ENCODE measurements at places on chromosomes 7 and 10.

DNA sequence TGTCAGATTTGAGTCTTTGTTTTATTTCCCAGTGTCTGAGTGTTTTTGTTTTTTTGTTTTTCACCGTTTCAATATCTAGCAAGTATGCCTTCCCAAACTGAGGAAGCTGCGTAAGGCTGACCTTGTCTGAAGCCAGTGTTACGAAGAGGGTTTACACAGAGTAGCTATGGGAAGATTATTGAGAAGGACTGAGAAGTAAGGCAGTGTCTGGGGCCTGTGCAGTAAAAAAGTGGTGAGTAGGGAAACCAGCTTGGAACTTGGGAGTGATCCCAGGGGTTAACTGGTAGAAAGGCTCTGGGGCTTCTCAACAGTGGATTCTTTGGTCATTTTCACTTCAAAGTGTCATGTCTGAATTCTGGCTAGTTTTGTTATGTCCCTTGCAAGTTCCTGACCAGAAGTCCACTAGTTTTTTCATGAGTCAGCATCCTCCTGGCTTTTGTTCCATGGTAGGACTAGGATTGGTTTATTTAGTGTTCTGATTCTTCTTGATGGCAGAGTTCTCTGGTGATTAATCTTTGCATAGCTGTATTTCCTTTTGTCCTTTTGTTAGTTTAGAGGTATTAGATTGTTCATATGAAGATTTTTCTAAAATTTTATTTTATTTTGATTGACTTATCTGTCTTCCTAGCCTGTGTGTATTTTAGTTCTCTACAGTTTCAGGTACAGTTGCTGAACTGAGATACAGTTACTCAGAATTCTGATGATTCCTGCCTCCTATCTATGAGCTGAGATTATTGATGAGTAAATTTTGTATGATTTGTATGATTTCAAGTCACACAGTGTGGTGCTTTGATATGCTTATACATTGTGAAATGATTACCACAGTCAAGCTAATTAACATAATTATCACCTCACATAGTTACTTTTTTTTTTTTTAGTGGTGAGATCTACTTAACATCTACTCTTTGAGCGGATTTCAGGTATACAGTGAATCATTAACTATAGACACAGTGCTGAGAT lies 19.0 kb downstream of the GARS1 start:
- no peak for DNase-seq

DNA sequence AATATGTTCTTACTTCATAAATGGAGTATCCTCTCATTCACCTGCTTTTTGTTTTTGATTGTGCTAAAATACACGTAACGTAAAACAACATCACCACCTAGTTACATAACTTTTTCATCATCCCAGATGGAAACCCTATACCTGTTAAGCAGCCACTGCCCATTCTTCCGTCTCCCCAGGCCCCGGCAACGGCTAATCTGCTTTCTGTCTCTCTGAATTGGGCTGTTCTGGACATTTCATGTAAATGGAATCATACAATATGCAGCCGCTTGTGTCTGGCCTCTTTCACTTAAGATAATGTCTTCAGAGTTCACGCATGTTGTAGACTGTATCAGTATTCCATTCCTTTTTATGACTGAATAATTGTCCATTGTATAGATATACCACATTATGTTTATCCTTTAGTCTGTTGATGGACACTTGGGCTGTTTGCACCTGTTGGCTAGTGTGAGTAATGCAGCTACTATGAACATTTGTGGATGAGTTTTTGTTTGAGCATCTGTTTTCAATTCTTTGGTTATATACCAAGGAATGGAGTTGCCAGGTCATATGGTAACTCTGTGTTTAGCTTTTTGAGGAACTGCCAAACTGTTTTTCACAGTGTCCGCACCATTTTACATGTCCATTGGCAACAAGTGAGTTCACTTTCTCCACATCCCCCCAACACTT lies 14.1 kb upstream of the SUN1 start:
- no peak for DNase-seq

DNA sequence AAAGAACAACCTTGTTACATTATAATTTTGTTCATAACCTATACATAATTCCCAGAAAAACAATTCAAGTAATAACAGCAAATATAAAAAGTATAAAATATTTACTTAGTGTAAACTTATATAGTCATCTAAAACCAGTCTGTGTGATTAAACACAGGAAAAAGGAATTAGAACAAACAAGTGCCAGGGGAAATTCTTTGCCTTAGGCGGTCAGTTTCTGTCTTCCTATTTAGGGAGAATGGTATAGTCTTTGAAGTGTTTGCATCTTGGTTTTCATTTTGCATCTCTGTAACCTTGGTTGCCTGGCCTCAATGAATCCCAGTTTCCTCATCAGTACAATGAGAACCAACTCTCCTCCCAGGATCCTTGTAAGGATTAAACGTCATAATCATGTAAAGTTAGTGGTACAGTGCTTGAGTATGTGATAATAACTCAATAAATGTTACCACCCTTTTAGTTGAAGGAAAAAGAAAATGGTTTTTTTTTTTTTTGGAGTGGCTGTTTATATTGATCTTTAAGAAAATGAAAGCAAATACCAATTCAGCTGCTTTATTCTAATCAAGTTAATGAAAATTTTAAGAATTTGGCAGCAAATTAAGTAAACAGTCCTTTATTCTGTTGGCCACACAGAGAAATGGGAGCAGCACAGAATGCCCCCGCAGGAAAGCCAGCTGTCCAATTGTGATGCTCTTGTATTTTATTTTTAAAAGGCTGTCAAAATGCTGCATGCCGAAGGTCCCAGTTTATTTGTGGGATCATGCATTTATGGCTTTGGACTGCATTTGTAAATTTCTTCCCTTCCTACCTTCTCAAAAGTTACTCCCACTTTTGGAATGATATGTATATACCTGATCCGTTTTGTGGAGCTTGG lies 61.8 kb downstream of the SHH start:
- DNase-seq: no peak

DNA sequence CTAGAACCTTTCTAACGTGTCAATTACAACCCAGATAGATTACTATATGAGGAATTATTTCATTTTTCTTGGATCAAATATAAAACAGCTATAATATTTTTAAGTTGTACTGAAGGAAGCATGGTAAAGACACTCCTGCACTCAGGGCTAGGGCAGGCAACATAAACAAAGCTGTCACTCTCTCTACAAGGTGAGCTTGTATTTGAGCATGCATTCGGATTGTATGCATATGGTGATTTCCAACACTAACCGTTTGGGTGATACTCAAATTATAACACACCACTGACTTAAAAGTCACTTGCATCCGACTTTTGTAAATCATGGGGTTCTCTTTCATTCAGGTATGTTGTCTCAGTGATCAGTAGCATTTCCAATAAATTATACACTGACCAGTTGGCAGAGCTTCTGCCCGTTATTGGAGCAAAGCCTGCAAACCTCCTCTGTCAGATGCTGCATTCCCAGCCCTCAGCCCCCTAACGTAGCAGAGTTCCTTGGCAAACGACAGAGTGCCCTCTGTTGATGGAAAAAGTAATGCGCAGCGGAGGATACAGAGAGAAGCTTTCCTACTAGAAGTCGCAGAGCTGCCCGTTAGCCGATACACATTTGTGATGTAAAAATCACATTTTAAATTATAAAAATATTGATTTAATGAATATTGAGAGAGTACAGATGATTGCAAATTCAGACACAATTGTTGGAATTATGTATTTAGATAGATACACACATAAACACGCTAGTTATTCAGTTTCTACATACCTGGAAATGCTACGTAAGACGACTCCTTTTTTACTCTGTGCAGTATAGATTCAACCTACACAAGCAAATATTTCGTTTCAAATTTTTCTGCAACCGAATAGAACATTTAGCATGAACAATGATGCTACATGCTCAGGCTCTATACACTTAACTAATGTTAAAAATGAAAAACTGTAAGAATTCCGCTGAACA lies 173.9 kb upstream of the SP4 start:
- DNase-seq: peak; percentile 45

DNA sequence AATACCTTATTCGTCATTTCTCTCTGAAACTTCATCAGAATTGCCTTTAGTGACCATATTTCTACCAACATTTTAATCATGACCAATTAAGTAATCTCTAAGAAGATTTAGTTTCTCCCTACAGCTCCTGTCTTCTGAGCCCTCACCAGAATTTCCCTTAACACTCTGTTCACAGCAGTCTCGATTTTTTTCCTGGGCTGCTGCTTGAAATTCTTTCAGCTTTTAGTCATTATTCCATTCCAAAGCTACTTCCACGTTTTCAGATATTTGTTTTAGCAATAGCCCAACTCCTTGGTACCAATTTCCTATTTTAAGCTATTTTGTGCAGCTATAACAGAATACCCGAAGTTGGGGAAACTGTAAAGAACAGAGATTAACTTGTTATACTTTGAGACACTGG lies 192.4 kb upstream of the DKK1 start:
- DNase-seq: no peak

DNA sequence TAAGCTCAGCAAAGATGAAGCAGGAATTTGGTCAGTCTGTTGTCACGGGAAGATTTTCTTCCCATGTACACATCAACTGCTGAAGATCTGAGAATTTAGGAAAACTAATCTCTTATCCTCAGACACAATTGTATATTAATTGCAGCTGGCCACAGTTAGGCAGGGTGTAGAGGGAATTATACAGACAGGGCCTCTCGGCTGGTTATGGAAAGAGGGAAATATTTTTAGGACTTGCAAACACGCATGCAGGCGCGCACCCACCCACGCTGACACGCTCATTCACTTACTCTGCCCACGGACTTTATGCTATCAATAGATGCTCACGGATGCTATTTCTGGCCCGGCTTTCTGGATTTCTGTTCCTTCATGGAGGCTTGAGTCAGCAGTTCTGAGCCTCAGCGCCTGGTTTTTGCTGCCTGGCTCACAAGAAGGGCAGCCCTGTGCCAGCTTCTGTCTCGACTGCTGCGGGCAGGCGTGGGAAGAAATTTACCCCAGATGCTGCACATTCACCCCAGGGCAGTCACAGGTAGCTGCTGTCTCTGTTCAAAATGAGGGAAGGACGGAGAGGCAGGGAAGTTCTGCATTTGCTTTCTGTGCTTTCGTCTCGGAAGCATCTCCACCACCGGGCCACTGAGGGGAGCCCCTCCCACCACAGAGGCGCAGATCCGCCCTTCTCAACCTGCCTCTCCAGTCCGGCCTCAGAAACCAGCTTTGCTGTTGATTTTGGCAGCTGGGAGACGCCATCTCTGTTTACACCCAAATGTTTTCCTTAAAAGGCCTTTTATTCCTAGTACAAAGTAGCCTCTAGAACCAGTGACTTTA lies 116.3 kb upstream of the BTBD16 start:
- DNase-seq: no peak

GRCh38 chr7:34486371-34486770 lies 171.6 kb upstream of the NPSR1 start:
- no peak for DNase-seq

GRCh38 chr7:44372560-44373417 lies 47.4 kb upstream of the CAMK2B start:
- no peak for DNase-seq

GRCh38 chr10:14003517-14004184 lies 327.1 kb downstream of the FRMD4A start:
- no peak for DNase-seq

- DNase-seq: no peak
These were observed 10.0 kb downstream of the CAV1 start for GRCh38 chr7:116534790-116535189.

DNA sequence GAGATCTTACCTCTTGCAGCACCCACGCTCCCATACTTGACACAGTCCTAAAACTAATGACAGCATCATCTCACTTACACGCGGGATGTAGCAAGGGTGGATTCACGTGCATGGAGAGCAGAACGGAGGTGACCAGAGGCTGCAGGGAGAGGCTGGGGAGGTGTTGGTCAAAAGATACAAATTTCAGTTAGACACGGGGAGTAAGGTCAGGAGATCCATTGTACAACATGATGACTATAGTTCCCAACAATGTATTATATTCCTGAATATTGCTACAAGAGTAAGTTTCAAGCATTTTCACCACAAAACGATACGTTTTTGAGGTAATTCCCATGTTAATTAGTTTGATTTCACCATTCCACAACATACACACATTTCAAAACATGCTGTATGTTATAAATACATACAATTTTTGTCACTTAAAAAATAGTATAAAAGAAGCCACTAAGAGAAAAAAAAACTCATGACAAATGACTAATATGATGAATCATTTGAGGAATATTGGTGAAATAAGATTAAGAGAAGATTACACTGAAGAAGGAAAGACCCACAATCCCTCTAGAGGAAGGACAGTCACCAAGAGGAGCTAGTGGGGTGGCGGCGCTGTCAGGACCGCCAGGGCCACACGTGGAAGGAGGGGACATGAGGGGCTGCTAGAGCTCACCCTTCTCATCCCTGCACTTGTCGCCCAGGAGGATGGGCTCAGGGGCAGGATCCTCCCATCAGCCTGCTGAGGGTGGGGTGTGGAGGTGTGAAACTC lies 49.4 kb upstream of the EGFR start:
- DNase-seq: no peak

GRCh38 chr7:80659120-80660055 lies 20.9 kb downstream of the CD36 start:
- no peak for DNase-seq

DNA sequence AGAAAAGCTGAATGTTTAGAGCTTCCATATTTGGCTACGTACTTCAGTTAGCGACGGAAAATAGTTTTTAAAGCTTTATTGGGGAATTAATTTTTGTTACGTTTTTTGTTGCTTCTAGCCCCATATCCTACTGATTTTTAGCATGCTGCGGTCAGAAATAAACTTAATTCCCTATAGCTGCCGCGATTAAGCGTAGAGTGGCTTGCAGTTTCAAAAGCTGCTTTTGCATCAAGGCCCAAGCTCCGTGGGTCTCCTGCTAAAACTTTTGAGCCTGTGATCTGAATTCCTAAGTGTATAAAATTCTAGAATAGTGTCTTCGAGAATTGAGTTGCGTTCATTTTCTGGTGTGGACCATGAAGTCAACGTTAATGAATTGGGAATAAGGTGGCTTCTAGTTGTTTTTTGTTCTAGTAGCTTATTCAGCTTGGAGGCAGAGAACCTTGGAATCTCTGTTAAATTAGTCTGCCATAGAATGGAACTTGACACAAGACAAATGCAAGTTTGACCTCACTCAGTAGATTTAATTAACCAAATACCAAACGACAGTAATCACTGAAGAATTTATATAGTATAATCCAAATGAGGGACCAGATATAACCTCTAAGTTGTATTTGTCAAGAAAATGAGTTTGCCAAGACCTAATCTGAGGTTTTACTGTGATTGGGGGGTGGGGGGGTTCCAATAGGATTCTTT lies 977 bp downstream of the CALU start:
- no peak for DNase-seq

GRCh38 chr7:23680414-23681405 lies 711 bp downstream of the FAM221A start:
- peak; percentile 53 for DNase-seq

GRCh38 chr10:113022265-113022664 lies 72.2 kb downstream of the TCF7L2 start:
- no peak for DNase-seq

DNA sequence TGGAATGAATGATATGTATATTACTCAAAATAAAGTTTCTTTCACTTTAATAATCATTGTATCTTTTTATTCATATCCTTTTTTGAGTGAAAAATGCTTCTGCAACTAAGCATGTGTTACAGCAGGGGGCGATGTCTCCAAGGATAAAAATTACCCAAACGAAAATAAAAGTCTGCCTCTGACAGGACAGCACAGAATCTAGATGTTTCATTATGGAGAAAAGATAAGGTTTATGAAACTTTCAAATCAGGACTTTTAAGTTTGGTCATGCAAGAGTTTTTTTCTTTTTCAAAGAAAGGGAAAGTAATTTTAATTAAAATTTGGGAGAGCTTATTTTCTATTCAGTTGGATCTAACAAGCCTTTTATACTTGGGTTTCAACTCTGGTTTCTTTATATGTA lies 48.4 kb downstream of the TES start:
- DNase-seq: peak; percentile 7
